ENCODE measurements at places on chromosomes 12 and 14. TPM values are rescaled to one million over a fixed set of nuclear protein-coding genes. Genes with fewer than 3 reads are reported as not detected.
A peak's percentile ranks its signal among the peaks of the same experiment; 100 is the strongest.

Gene FAM90A1
- total RNA-seq, result 0.31 TPM

Gene SERPINA12
- not detected for total RNA-seq

GRCh38 chr12:21675641-21676040 lies 18.0 kb upstream of the LDHB start:
- no peak for DNase-seq
- H3K36me3 ChIP-seq, result no peaks in the 10 kb centered on the region
- H3K27ac ChIP-seq, result no peak overlapping the region
- H3K27me3 ChIP-seq, result peaks cover 4% of the 10 kb centered on the region

DNA sequence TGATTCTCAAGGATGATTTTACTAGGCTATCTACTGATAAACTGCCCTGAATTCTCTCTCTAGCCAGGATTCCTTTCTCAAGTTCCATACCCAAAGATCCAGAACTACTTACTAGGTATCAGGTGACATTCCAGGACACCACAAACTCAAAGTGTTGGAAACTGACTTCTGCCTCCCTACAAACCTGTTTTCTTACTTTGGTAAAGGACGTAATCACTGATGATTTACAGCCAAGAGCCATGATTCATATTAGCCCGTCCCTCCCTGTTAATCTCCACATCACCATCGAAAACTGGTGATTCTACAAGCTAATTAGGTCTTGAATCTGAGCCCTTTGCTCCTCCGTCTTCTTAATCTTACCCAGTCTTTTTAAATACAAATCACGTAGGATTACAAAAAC lies 1.0 kb upstream of the ATG14 start:
- peaks cover 30% of the 10 kb centered on the region for H3K4me1 ChIP-seq
- H3K27ac ChIP-seq, result no peak overlapping the region
- H3K4me3 ChIP-seq, result peak overlapping the region; percentile 91
- no peaks in the 10 kb centered on the region for H3K36me3 ChIP-seq
- DNase-seq, result no peak
- peaks cover 4% of the 10 kb centered on the region for H3K27me3 ChIP-seq

Gene OR11H6
- total RNA-seq, result not detected

DNA sequence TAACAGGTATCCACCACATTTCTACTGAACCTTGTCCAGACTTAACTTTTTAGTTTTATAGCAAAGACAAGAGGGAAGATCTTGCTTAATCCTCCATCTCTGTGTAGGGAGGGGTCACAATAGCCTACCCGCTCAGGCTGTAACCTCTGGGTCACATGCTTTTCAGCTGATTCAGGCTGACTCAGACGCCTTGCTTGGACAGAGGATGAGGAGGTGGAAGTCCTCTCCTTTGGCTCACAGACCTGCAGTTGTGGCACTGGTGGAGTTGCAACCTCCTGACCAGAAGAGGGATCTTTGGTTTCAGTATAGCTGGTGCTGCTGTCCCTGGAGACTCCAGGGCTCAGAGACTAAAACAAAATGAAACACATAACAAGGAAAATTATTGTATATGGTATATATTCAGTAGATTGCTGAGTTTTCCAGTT lies 16.2 kb downstream of the ACIN1 start:
- peaks cover 65% of the 10 kb centered on the region for H3K36me3 ChIP-seq
- H3K27ac ChIP-seq, result no peak overlapping the region
- no peak for DNase-seq
- H3K27me3 ChIP-seq, result no peaks in the 10 kb centered on the region
- no peak overlapping the region for H3K4me3 ChIP-seq
- H3K4me1 ChIP-seq, result no peaks in the 10 kb centered on the region

DNA sequence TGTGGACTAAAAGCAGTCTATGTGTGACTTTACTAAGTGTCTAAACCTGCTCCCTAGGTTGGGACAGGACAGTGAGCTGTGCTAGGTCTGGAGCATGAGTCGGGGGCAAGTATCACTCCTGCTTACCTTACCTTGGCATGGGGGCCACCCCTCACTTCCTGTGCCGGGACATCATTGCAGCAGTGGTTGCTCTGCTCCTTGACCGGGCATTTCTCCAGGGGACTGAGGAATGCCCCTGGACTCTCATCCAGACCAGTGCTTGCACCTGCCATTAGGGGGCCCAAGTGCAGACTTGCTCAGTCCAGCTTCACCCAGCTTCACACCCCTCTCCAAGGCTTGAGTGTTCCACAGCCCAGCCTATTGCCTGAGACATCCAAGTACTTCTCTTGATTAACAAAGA lies 84.7 kb upstream of the NELL2 start:
- H3K36me3 ChIP-seq, result no peaks in the 10 kb centered on the region
- H3K27me3 ChIP-seq, result peaks cover 9% of the 10 kb centered on the region
- H3K4me1 ChIP-seq, result no peaks in the 10 kb centered on the region
- no peak for DNase-seq
- H3K4me3 ChIP-seq, result no peak overlapping the region

GRCh38 chr12:80321653-80322052 lies 122.4 kb upstream of the PTPRQ start:
- H3K4me1 ChIP-seq, result no peaks in the 10 kb centered on the region
- no peak overlapping the region for H3K27ac ChIP-seq
- no peaks in the 10 kb centered on the region for H3K27me3 ChIP-seq
- no peaks in the 10 kb centered on the region for H3K36me3 ChIP-seq

Gene AP4S1
- 7.8 TPM for total RNA-seq

- H3K27me3 ChIP-seq, result no peaks in the 10 kb centered on the region
- peak overlapping the region; percentile 96 for H3K27ac ChIP-seq
- peaks cover 15% of the 10 kb centered on the region for H3K36me3 ChIP-seq
- peak overlapping the region; percentile 87 for H3K4me3 ChIP-seq
Measured at GRCh38 chr12:110047297-110047940, 903 bp downstream of the C12orf76 start.

GRCh38 chr14:42642787-42643186 lies 1036.1 kb downstream of the LRFN5 start:
- H3K27ac ChIP-seq, result no peak overlapping the region
- no peak for DNase-seq
- H3K36me3 ChIP-seq, result no peaks in the 10 kb centered on the region
- H3K4me3 ChIP-seq, result no peak overlapping the region
- H3K4me1 ChIP-seq, result no peaks in the 10 kb centered on the region
- no peaks in the 10 kb centered on the region for H3K27me3 ChIP-seq

DNA sequence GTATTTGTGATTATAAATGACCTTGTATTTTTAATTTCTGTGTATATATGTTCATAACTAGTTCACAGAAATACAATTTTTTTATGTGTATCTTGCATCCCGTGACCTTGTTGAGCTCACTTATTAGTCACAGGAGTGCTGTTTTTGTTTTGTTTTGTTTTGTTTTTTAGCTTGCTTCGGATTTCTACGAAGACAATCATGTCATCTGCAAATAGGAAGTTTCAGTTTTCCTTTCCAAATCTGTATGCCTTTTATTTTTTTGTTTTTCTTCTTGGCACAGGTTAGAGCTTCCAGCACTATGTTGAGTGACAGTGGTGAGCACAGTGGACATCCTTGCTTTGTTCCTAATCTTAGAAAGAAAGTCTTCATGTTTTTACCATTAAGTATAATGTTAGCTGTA lies 229.2 kb upstream of the GARIN6 start:
- H3K27me3 ChIP-seq, result no peaks in the 10 kb centered on the region
- no peaks in the 10 kb centered on the region for H3K4me1 ChIP-seq
- no peak overlapping the region for H3K4me3 ChIP-seq
- no peak overlapping the region for H3K27ac ChIP-seq

Gene SLC7A8
- not detected for total RNA-seq

GRCh38 chr12:69425417-69425816 lies 44.8 kb upstream of the FRS2 start:
- H3K4me3 ChIP-seq, result no peak overlapping the region
- DNase-seq, result no peak
- H3K27me3 ChIP-seq, result peaks cover 2% of the 10 kb centered on the region
- H3K27ac ChIP-seq, result no peak overlapping the region

- DNase-seq, result no peak
- H3K27me3 ChIP-seq, result no peaks in the 10 kb centered on the region
- peaks cover 43% of the 10 kb centered on the region for H3K36me3 ChIP-seq
Measured at GRCh38 chr12:111673503-111673902, 12.3 kb downstream of the BRAP start.

- H3K4me3 ChIP-seq, result no peak overlapping the region
- DNase-seq, result no peak
- H3K36me3 ChIP-seq, result no peaks in the 10 kb centered on the region
- H3K27me3 ChIP-seq, result peaks cover 10% of the 10 kb centered on the region
Measured at GRCh38 chr12:106071686-106072085, 67.1 kb downstream of the NUAK1 start.

GRCh38 chr14:98133806-98134205 lies 1138.2 kb downstream of the BCL11B start:
- H3K36me3 ChIP-seq, result no peaks in the 10 kb centered on the region
- peaks cover 42% of the 10 kb centered on the region for H3K4me1 ChIP-seq
- no peak overlapping the region for H3K27ac ChIP-seq
- no peaks in the 10 kb centered on the region for H3K27me3 ChIP-seq

GRCh38 chr12:131608740-131609690 lies 101.9 kb upstream of the SFSWAP start:
- H3K27ac ChIP-seq, result peak overlapping the region; percentile 48
- H3K4me1 ChIP-seq, result peaks cover 46% of the 10 kb centered on the region
- no peaks in the 10 kb centered on the region for H3K27me3 ChIP-seq

Gene SLCO1A2
- total RNA-seq, result 0.02 TPM

- no peak overlapping the region for H3K4me3 ChIP-seq
- no peaks in the 10 kb centered on the region for H3K36me3 ChIP-seq
- H3K27me3 ChIP-seq, result peaks cover 9% of the 10 kb centered on the region
- H3K27ac ChIP-seq, result no peak overlapping the region
Measured at GRCh38 chr14:100885617-100886016, 17.9 kb downstream of the RTL1 start.

Gene CLECL1
- 5.3 TPM for total RNA-seq

Gene EEF1AKMT3
- 5.2 TPM for total RNA-seq

DNA sequence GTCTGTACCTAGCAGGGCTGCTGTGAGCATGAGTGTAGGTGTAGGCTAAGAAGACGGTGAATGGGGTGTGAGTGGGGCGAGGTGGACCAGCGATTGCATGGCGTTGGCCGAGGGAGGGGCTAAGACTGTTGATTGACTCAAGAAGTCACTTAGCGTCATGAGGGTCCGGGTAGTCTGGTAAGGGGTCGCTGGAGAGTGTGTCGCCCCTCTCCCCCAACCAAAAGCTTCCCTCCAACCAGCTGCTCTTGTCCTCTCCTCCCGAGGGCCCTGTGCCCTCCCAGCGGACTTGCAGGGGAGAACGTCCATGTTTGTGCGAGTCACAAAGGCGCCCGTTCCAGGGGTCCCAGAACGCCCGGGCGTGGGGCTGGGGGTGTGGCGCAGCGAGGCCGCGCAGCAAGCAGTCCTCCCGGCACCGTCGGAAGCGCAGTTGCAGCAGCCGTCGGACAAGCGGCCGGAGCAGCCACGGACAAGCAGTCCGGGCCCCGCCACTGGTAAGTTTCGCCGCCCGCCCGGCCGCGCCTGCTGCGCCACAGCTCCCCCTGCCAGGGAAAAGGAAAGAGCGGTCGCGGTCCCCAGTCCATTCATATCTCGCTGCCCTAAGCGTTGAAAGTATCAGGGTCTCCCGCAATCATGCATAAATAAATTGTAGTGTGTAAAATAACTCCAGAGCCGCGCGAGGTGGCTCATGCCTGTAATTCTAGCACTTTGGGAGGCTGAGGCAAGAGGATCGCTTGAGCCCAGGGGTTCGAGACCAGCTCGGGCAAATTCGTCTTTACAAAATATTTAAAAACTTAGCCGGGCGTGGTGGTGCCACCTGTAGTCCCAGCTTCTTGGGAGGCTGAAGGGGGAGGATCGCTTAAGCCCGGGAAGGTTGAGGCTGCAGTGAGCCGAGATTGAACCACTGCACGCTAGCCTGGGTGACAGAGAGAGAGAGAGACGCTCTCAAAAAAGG lies at the start of gene CCDC63:
Gene CCDC63 (plus strand): TSS at position 373 of the 952 bp plus-strand sequence. CDS start 5,968 bp downstream, outside the sequence.
- no peaks in the 10 kb centered on the region for H3K36me3 ChIP-seq
- peak within 1 kb of the TSS; percentile 78 for H3K4me3 ChIP-seq
- peaks cover 8% of the 10 kb centered on the region for H3K4me1 ChIP-seq
- peak; percentile 73 for DNase-seq
- no peak within 1 kb of the TSS for H3K27ac ChIP-seq

- DNase-seq, result no peak
- H3K36me3 ChIP-seq, result no peaks in the 10 kb centered on the region
- peaks cover 15% of the 10 kb centered on the region for H3K4me1 ChIP-seq
- H3K27ac ChIP-seq, result no peak overlapping the region
- H3K4me3 ChIP-seq, result no peak overlapping the region
Measured at GRCh38 chr14:98916476-98916875, 355.5 kb downstream of the BCL11B start.

Gene LALBA
- not detected for total RNA-seq

Measured in activated CD4-positive, alpha-beta T cell treated with anti-CD3 and anti-CD28 coated beads, Interleukin-2, amount 10 ng/mL, durations not matched to agents 24 days and 14 days (primary cell).